CD4-positive, alpha-beta T cell treated with Interleukin-15 for 4 hours (primary cell): ENCODE measurements at places on chromosomes 13 and 19.

GRCh38 chr19:45100846-45101252 lies 7.9 kb downstream of the PPP1R37 start:
- DNase-seq: no peak

GRCh38 chr13:40247845-40248244 lies 418.6 kb downstream of the FOXO1 start:
- no peak for DNase-seq

GRCh38 chr13:29749401-29750182 lies 100.8 kb downstream of the UBL3 start:
- DNase-seq: no peak

- no peak for DNase-seq
These were observed 449.8 kb downstream of the PCDH17 start for GRCh38 chr13:58081301-58081820.

DNA sequence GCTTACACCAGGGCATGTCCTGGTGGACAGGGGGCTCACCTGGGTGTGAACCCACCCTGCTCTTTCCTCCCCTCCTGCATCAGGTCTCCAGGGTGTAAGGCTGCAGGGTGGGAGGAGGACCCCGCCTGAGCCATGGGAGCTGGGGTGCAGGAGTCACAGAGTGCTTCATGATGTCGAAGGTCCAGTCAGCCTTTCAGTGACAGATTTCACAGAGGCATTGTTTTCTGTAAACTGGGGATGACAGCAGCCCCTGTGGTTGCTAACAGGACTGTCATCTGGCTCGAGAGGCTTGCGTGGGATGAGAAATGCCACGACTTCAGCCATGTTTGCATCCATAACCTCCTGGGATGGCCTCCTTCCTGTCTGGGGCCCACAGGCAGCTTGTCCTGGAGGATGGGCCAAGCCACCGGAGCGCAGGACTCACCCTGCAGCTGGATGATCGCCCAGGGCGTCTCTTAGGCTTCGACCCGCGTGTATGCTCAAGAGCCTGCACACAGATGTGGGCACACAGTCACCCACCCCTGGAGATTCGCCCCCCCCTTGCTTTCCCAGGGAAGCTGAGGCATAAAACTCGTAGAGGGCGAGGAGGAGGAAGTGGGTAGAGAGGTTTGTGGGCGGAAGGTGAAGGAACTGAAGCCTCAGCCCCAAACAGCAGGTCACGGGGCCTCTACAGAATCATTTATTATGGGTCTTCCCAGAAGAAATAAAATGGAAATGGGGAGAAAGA lies 4.9 kb downstream of the NANOS3 start:
- DNase-seq: peak; percentile 49

- no peak for DNase-seq
These were observed 40.6 kb upstream of the EEF1AKMT1 start for GRCh38 chr13:20814224-20814910.

GRCh38 chr13:95434111-95434510 lies 118.4 kb upstream of the CLDN10 start:
- no peak for DNase-seq

- no peak for DNase-seq
These were observed 2.1 kb downstream of the P2RY11 start for GRCh38 chr19:10113592-10113963.

DNA sequence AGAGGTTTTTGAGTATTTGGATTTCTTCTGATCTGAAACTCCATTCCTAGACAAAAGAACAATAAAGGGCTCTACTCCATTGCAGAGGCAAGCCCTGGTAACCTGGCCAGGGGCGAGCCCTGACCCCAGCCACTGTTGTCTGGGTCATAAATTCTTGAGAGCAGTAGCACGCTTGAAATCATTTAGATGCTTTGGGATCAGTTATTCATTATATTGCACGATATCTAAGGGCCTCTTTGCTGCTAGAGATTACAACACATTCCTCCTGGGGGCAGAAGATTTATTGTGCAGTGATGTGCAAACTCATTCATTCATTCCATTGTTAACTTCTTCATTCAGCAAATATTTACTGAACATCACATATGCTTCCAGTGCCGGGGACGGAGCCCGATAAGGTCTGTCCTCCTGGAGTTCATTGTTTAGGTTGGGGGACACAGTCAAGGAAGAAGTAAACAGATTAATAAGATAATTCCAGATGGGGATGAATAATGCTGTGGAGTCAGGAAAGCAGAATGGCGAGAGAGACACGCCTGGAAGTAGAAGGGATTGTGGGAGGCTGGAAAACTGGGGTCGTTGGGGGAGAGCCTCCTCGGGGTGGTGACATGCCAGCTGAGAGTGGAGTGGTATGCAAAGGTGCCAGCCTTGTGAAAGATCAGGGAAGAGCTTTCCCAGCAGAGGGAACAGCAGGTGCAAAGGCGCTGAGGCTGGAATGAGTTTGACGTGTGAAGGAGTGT lies 34.9 kb downstream of the SIPA1L3 start:
- DNase-seq: no peak

GRCh38 chr13:49938921-49939320 lies 2.8 kb upstream of the SPRYD7 start:
- DNase-seq: no peak
